Right atrium auricular region (tissue), 2 donors: ENCODE measurements at places on chromosomes 7 and 10. TPM values are rescaled to one million over a fixed set of nuclear protein-coding genes. Genes with fewer than 3 reads are reported as not detected.

ICA1 gene
- total RNA-seq = 39.4 TPM

DNA sequence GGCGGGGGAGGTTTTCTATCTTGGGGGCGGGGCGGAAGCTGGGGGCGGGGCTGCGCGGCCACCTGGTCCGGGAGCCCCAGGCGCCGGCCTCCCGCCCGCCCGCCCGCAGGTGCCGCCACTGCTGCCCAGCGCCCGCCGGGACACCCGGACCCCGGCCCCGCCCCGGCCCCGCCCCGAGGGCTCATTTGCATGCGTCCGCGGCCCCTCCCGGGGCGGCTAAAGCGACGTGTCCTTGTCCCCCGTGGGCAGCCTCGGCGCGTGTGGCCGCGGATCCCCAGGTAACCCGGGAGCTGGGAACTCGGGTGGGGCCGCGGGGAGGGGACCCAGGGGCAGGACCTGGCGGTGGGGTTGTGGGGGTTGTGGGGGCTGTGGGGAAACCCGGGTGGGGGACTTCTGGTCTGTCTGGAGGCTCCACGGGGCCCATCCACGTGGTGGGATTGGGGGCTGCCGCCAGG is at the start of gene BHLHA15:
BHLHA15 (plus strand) TSS at position 219 of the 455 bp plus-strand sequence. CDS start 871 bp downstream, outside the sequence.
- DNase-seq = no peak
- peak within 1 kb of the TSS; percentile 19 for H3K4me3 ChIP-seq

GRCh38 chr7:119167431-119167830 is 942.9 kb downstream of the ANKRD7 start:
- H3K27ac ChIP-seq = no peak overlapping the region
- H3K4me3 ChIP-seq = no peak overlapping the region
- no peaks in the 10 kb centered on the region for H3K27me3 ChIP-seq
- DNase-seq = no peak

- H3K4me3 ChIP-seq = no peak overlapping the region
- H3K4me1 ChIP-seq = no peaks in the 10 kb centered on the region
- no peak overlapping the region for H3K27ac ChIP-seq
- peak; percentile 52 for DNase-seq
- H3K36me3 ChIP-seq = no peaks in the 10 kb centered on the region
Observed at GRCh38 chr10:45441239-45442190, 67.5 kb downstream of the ALOX5 start.

CABCOCO1 gene
- 0.35 TPM for total RNA-seq

NPSR1 gene
- total RNA-seq = not detected

DNA sequence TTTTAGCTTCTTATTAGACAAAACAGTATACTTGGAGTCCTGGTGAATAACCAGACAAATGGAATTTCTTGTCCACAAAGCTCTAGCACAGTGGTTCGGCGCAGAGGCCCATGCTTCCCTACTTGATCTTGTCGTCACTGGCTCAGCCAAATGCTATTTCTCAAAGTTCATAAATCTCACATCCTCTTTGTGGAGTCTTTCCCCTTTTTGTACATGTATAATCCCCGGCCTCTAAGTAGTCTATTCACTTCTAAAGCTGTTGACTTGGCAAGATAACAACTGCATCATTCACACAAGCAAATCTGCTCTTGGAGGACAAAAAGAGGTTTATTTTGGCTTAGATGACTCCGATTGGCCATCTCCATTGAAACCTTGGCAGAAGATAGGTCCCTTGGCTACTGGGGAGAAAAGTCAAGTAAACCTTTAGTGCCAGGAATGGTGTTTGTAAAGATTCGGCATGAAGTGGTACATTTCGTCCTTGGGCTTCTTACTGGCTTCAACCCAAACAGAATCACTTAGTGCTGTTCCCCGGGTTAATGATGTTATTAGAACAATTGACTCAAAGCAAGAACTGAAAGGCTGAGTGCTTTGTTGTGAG is 5.1 kb upstream of the AKR1E2 start:
- H3K4me1 ChIP-seq = peaks cover 8% of the 10 kb centered on the region
- H3K36me3 ChIP-seq = no peaks in the 10 kb centered on the region
- no peaks in the 10 kb centered on the region for H3K27me3 ChIP-seq
- H3K27ac ChIP-seq = peak overlapping the region; percentile 67
- no peak overlapping the region for H3K4me3 ChIP-seq

DNA sequence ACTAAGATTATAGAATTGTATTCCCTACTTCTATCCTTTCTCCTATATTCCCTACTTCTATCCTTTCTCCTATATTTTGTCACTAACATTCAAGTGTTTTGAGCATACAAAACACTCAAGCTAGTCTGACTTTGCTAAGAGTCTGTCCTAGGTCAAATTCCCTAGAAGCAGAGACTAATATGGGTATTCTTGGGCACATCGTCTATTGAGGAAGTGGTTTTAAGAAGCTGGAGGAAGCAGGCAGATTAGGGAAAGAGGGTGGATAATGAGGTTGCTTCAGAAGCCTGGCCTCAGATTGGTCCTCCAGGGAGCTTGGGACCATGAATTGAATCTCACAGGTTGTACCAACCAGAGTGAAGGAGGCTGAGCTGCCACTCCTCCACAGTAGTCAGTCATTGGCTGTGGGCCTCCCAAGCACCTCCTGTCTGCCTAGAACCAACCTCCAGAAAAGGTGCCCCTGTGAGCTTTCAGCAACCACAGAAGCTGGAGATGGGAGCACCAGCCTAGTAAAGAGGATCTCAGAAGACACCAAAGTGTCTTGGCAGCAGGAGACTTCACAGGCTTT is 295.9 kb upstream of the PHF14 start:
- H3K27ac ChIP-seq = no peak overlapping the region
- H3K4me1 ChIP-seq = no peaks in the 10 kb centered on the region
- no peak for DNase-seq
- no peaks in the 10 kb centered on the region for H3K27me3 ChIP-seq
- H3K4me3 ChIP-seq = no peak overlapping the region
- H3K36me3 ChIP-seq = no peaks in the 10 kb centered on the region

DNA sequence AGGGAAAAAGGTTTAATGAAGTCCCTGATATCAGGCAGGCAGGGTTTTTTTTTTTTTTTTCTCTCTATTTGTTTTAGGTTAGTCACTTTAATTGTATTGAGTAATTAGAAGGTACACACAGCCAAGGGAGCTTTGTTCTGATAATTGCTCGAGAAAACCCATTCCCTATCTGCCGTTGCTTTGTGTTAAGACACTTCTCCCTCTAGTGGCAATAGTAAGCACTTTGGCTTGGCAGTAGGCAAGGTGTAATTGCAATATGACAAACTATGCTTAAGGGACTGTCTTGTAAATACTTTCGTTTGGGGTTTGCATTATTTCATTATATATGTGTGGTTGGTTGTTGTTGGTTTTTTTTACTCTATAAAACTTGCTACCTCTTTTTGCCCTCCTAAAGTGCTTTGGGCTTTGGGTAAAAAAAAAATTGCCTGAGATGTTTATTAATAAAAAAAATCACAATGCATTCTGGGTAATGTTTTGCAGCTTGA is 113.4 kb downstream of the BTRC start:
- no peaks in the 10 kb centered on the region for H3K27me3 ChIP-seq
- no peak overlapping the region for H3K4me3 ChIP-seq
- no peaks in the 10 kb centered on the region for H3K36me3 ChIP-seq
- no peaks in the 10 kb centered on the region for H3K4me1 ChIP-seq
- DNase-seq = no peak
- H3K27ac ChIP-seq = no peak overlapping the region

NME8 gene
- not detected for total RNA-seq

DNA sequence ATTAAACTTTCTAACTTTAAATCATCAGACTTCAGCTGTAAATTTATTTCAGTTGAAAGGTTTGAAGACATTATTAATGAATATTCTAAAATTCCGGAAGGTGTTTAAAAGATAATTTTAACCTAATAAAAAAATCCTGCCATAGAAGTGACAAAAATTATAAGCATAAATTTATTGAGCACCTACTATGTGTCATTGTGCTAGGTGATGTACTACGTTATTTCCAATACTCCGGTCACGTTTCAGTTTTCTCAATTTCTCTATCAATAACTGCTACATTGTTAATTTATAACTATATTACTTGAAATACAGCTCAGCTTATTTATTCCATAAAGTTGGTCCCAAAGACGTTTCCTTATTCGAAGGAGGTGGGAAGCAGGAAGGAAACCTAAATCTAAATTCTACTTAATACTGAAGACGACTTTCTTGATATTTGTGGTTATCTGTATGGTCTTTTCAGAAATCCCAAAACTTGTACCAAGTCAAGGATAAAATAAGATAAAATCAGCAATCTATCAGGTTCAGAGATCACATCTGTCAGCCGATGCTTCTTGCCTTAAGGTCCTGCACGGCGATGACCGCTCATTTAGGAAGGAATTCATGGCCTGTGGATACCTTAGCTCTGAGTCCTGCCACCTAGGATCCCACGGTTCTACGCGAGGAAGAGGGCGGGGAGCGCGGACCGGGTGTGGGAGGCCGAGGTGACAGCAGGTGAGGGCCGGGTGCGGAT is 1.2 kb upstream of the ZEB1 start:
- H3K27me3 ChIP-seq = no peaks in the 10 kb centered on the region
- peak overlapping the region; percentile 98 for H3K27ac ChIP-seq
- H3K4me1 ChIP-seq = peaks cover 12% of the 10 kb centered on the region
- no peaks in the 10 kb centered on the region for H3K36me3 ChIP-seq
- peak overlapping the region; percentile 96 for H3K4me3 ChIP-seq

GIMAP4 gene
- 22.3 TPM for total RNA-seq

DNA sequence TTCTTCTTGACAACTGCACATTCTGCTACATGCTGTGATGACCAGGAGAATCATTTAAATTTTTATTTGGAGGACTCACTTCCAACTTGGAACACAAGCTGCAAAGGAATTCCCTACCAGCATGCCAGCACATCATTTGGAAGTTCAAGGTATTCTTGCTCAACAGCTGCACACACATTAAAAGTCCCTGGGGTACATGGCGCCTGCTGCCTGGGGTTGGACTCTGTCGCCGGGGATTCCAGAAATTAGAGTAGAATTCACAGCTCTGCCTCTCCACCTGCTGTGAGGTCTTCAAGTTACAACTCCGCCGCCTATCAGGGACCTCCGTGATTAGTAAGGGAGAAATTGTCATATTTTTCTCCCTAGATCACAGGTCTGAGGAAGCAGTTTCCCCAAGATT is 1.1 kb downstream of the ZNF32 start:
- DNase-seq = no peak
- H3K4me3 ChIP-seq = peak overlapping the region; percentile 97
- no peak overlapping the region for H3K27ac ChIP-seq
- H3K27me3 ChIP-seq = no peaks in the 10 kb centered on the region
- peaks cover 7% of the 10 kb centered on the region for H3K4me1 ChIP-seq

ZWINT gene
- 1.3 TPM for total RNA-seq

NUTM2A gene
- total RNA-seq = 2.3 TPM

- no peak overlapping the region for H3K4me3 ChIP-seq
- no peaks in the 10 kb centered on the region for H3K36me3 ChIP-seq
- DNase-seq = no peak
Observed at GRCh38 chr10:18214691-18215563, 74.7 kb downstream of the CACNB2 start.

TMEM120A gene
- 35.3 TPM for total RNA-seq

- no peaks in the 10 kb centered on the region for H3K27me3 ChIP-seq
- no peaks in the 10 kb centered on the region for H3K4me1 ChIP-seq
- no peak overlapping the region for H3K4me3 ChIP-seq
- no peaks in the 10 kb centered on the region for H3K36me3 ChIP-seq
Observed at GRCh38 chr10:42982891-42983506, 93.9 kb upstream of the RET start.

DNA sequence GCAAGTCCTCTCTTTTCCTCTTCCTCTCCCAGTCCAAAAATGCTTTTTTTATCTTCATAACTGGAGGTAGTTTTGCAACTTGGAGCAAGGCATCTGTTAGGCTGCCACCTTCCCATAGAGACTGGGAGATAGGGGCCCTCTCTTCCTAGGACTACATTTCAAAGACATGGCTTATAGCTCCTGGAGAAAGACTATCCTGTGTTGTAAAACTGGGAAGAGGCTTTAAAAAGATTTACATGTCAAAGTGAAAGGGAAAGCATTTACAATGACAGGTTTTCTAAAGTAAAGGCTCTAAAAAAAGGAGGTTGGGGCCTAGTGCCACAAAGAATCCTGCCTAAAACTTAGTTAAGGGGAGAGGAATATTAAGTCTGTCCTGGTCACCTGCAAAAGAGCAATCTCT is 82.2 kb upstream of the SEMA3E start:
- H3K4me3 ChIP-seq = no peak overlapping the region
- H3K27ac ChIP-seq = no peak overlapping the region
- no peaks in the 10 kb centered on the region for H3K27me3 ChIP-seq
- H3K4me1 ChIP-seq = no peaks in the 10 kb centered on the region

DNA sequence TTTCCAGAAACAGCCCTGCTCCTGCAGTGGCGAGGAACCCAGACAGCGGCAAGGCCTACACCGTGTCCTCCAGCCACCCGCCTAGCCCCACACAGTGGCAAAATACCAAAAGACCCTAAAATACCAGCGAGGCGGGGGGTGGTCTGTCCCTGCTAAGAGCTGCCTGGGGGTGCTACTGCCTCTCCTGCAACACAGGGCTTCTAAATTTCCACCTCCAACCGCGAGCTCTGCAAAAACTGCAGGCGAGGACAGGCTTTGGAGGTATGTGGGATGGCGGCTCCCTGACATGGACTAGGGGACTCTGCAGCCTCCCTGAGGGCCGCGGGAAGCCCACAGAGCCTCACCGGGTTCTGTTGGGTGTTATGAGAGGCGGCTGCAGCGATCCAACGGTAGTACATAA is 122.3 kb downstream of the WDR37 start:
- DNase-seq = no peak
- no peaks in the 10 kb centered on the region for H3K4me1 ChIP-seq
- H3K27me3 ChIP-seq = no peaks in the 10 kb centered on the region
- no peak overlapping the region for H3K4me3 ChIP-seq
- no peak overlapping the region for H3K27ac ChIP-seq

DNA sequence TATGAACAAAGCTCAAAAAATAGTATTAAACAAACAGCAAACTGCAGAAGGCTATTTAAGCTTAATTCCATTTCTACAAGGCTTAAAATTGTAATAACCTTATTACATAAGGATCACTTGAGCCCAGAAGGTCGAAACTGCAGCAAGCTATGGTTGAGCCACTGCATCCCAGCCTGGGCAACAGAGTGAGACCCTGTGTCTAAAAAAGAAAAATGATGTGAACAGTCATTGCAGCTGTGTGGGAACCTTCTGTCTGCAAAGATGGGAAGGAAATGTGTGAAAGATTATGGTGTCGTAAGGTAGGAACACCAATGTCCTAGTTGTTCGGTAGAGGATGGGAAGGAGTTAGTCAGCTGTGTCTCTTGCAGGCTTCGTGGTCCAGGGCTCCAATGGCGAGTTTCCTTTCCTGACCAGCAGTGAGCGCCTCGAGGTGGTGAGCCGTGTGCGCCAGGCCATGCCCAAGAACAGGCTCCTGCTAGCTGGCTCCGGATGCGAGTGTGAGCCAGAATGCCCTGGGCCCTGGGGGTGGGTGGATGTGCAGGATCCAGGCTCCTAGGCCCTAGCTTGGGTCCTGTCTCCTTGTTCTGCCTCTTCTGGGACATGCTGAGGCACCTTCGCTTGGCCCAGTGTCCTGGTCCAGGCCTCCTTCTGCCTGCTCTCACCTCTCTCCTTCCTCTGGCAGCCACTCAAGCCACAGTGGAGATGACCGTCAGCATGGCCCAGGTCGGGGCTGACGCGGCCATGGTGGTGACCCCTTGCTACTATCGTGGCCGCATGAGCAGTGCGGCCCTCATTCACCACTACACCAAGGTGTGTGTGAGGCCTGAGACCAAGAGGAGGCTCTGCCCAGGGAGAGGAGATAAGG is 9.1 kb downstream of the C10orf62 start:
- no peak overlapping the region for H3K27ac ChIP-seq
- no peaks in the 10 kb centered on the region for H3K27me3 ChIP-seq
- no peak for DNase-seq
- H3K36me3 ChIP-seq = no peaks in the 10 kb centered on the region

GRCh38 chr10:116827214-116827671 is 22.1 kb upstream of the ENO4 start:
- no peaks in the 10 kb centered on the region for H3K27me3 ChIP-seq
- peaks cover 8% of the 10 kb centered on the region for H3K4me1 ChIP-seq
- no peak overlapping the region for H3K27ac ChIP-seq
- no peak for DNase-seq

GRCh38 chr10:49153971-49154370 is 20.1 kb upstream of the FAM170B start:
- no peaks in the 10 kb centered on the region for H3K36me3 ChIP-seq
- DNase-seq = no peak
- H3K4me3 ChIP-seq = no peak overlapping the region
